Neural progenitor cell (in vitro differentiated cells): ENCODE measurements at places on chromosomes 4 and X.

DNA sequence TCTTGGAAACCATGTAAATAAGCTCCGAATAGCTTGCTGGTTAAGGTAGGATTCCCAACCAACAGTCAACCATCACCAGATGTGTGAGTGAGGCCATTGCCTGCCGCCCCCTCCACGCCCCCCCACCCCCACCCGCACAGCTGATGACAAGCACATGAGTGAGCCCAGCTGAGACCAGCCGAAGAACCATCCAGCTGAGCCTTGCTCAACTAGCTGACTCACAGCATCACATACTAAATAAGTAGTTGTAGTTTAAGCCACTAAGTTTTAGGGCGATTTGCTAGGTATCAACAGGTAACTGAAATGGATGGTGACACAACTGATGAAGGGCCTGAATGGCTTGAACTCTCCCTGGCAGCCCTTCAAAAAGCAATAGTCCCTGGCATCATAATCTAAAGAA is 1.6 kb upstream of the CCDC149 start:
- H3K27ac ChIP-seq = no peak overlapping the region
- DNase-seq = no peak
- H3K27me3 ChIP-seq = peaks cover 18% of the 10 kb centered on the region
- no peaks in the 10 kb centered on the region for H3K36me3 ChIP-seq

GRCh38 chrX:149829751-149830191 is 48.0 kb downstream of the MAGEA9 start:
- H3K27ac ChIP-seq = peak overlapping the region; percentile 75
- no peaks in the 10 kb centered on the region for H3K36me3 ChIP-seq
- peaks cover 29% of the 10 kb centered on the region for H3K4me1 ChIP-seq
- peak overlapping the region; percentile 40 for H3K4me3 ChIP-seq
- peak; percentile 25 for DNase-seq
- peaks cover 7% of the 10 kb centered on the region for H3K27me3 ChIP-seq

- H3K4me3 ChIP-seq = no peak overlapping the region
- DNase-seq = no peak
- no peaks in the 10 kb centered on the region for H3K4me1 ChIP-seq
- no peak overlapping the region for H3K27ac ChIP-seq
- H3K36me3 ChIP-seq = no peaks in the 10 kb centered on the region
These were observed 18.6 kb downstream of the NUDT6 start for GRCh38 chr4:122903766-122904288.

DNA sequence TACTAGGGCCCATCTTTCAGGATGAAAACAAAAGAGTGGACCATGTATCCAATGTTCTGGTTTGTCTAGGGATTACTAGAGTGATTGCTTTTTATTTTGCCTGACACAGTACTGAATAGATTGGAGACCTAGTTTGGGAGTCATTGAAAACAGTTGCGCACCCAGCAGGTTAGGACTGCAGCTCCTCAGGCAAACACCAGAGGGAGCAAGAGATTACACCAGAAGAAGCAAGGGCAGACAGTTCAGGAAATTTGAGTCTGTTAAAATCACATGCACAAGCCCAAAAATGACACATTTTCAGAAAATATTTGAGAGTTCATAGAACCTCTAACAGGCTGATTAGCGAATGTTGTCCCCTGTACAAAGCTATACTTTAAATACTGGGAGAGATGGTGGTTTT is 55.6 kb downstream of the CYLC1 start:
- DNase-seq = peak; percentile 46
- no peaks in the 10 kb centered on the region for H3K4me1 ChIP-seq
- H3K27ac ChIP-seq = no peak overlapping the region
- H3K4me3 ChIP-seq = no peak overlapping the region

GRCh38 chr4:102598086-102598761 is 97.1 kb downstream of the NFKB1 start:
- H3K27ac ChIP-seq = no peak overlapping the region
- no peaks in the 10 kb centered on the region for H3K4me1 ChIP-seq
- H3K4me3 ChIP-seq = no peak overlapping the region
- H3K27me3 ChIP-seq = no peaks in the 10 kb centered on the region
- no peak for DNase-seq
